ENCODE measurements at places on chromosomes 13 and 19.

GRCh38 chr13:108963846-108964600 is 334.6 kb downstream of the MYO16 start:
- no peak for DNase-seq

DNA sequence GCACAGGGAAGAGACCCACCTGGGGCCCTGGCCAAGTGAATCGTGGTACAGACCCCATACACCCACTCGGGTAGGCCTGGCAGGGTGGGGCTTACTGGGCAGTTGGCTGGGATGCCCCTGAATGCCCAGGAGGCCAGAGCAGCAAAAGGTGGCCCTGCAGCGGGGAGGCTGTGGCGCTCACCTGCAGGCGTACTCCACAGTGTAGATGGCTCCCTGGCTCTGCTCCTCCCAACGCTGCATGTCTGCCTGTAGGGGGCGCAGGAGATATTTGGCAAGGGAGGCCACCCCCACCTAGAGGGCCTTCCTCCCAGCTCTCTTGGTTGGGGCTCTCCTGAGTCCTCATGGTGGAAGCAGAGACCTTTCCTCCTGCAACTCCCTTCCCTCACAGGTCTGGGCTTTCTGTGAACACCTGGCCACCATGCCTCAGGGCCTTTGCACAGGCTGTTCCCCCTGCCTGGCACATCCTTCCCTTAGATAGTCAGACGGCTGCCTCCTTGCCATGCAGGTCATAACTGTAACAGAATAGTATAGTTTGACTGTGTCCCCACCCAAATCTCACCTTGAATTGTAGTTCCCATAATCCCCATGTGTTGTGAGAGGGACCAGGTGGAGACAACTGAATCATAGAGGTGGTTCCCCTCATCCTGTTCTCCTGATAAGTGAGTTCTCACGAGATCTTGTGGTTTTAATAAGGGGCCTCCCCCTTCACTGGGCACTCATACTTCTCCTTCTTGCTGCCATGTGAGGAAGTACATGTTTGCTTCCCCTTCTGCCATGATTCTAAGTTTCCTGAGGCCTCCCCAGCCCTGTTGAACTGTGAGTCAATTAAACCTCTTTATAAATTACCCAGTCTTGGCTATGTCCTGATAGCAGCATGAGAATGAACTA is 5.9 kb downstream of the BORCS8 start:
- DNase-seq: no peak

- DNase-seq: no peak
Observed at GRCh38 chr19:8338835-8339234, 4.2 kb downstream of the KANK3 start.

- DNase-seq: no peak
Observed at GRCh38 chr13:25992076-25992475, 59.7 kb downstream of the SHISA2 start.

DNA sequence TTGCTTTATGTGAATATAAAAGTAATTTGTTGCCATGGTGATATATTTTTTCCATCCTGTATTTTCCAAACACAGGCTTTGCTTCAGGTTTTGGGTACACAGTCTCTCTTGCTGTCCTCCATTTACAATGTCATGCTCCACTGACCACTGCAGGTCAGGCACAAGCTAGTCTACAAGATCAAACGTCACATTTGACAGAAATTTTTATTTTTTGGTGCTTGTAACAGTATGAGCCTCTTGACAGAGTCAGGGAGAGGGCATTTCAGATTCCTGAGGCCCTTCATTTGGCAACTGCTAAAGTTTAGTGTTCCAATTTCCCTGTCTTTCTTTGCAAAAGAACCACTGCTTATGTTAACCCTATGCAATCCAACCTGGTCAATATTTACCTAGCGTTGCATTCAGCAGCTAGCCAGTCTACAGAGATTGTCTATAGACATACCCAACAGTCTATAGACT is 175.0 kb downstream of the RFC3 start:
- DNase-seq: no peak

GRCh38 chr13:100664171-100664900 is 10.3 kb downstream of the TMTC4 start:
- no peak for DNase-seq

DNA sequence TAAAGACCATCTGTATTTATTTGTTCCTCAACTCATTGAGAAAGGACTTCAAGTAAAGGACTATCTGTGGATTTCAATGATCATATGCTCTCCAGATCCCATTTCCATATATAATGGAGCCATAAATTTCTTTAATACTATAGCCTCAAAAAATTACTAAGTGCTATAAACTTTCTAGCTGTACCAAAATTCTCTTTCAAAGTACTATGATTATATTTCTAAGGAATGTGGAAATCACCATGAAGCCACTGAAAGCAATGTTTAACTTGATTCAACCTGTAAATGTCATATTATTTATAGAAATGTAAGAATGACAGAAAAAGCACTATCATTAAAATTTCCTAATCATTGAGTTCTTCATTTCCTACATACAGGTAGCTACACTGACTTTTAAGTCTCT is 20.7 kb downstream of the TBC1D4 start:
- DNase-seq: no peak

DNA sequence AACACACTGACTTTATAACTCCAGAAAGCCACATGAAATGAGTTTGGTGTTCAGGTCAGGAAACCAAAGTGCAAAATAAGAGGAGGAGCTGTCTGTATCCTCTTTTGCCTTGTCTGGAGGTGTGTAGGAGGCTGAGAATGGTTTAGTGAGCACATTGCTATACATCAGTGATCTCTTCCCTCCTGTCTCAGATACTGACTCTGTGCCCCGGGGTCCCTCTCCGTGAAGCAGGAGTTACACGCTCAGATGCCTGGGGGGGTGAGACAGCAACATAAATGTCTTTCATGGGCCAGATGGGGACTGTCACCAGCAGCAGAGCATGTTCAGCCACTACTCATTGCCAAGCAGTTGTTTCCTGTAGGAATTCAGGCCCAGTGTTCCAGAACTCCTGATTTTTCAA is 285.4 kb downstream of the ATP8A2 start:
- DNase-seq: no peak

DNA sequence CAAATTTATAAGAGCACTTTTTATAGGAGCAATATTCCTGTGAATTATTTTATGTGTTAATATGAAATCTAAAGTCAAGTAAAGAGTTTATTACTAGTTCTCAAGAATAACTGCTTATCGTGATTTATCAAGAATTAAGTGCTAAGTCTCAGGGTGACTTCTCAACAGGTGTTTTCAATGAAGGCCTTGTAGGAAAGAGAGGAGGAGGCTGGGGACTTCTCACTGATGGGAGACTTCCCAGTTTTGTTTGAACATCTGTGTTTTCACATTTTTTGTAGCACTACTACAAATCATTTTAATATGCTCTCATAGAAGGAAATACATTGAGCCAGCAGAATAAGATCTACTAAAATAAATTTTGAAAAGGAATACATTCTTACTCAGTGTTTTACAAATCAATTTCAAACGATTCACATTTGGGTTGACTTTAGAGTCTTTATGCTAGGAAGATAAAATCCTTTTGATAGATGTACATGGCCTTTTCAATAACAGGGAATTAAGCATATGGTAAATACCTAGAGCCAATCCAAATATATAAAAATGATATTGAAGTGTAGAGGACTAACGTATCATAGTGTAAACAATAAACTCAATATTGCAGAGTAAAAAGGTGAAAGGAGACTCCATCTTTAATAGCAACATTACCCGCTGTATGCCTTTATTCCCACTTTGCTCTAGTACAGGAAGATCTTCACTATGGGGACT is 6.8 kb downstream of the PCDH17 start:
- no peak for DNase-seq

- no peak for DNase-seq
Observed at GRCh38 chr19:347946-348861, 3.6 kb upstream of the MIER2 start.

- no peak for DNase-seq
Observed at GRCh38 chr19:13024126-13024950, 29.1 kb downstream of the NFIX start.

GRCh38 chr19:18086590-18087138 is at the start of gene IL12RB1:
IL12RB1 (minus strand) TSS chr19:18086934; CDS start chr19:18086823, 111 bp downstream.
- DNase-seq: peak; percentile 33

DNA sequence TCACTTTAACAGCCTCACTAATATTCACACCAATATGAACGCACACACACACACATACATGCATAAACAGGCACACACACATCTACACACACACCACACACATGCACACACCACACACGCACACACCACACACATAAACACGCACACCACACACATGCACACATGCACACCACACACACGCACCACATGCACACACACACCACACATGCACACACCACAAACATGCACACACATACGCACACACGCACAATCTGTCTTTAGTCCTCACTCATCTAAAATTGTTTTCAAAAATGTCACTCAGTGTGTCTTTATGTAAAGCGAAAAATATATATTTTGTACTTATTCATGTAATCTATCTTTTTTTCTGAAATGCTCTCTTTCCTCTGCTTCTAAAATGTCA is 158.1 kb upstream of the SGCG start:
- no peak for DNase-seq

- no peak for DNase-seq
Observed at GRCh38 chr19:18586306-18586705, 2.3 kb upstream of the REX1BD start.

- DNase-seq: no peak
Observed at GRCh38 chr19:7917267-7918061, 2.7 kb upstream of the SNAPC2 start.

GRCh38 chr19:27676877-27677276 is 1536.1 kb downstream of the UQCRFS1 start:
- DNase-seq: no peak

DNA sequence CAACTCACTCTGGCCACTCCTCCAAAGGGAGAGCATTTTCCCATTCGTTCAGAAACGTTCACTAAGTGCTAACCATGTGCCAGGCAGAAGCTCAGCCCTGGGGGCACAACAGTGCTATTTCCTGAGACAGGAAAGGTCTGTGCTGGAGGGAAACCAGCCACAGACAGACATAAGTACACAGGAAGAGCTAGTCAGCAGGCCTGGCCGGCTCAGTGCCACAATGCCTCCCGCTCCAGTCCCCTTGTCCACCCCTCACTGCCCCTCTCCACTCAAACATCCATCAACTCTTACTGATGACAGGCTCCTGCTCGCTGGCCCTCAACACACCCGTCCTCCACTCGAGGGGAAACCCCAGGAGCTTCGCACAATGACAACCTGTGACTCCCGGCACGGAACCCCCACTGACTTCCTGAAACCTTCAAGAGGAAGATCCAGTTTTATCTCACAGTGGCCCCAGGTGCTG is 11.3 kb upstream of the PLA2G4C start:
- no peak for DNase-seq

DNA sequence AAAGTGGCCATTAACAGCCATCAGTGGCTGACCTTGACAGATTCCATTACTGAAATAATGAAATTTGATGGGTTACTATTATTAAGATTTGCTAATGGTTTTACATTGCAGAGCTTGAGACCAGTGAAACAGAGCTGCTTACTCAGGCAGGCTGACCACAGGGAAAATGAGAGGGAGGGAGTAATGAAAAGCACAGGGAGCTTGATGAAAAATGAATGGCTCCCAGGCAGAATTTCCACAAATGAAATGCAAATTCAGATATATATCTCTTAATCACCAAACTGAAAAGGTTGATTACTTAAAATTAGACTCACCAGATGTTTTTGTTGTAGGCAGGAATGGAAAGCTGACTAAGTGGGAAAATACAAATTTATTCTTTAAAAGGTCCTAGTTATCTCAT is 36.1 kb downstream of the HTR2A start:
- no peak for DNase-seq

GRCh38 chr19:39070888-39071287 is 13.3 kb upstream of the ACP7 start:
- DNase-seq: no peak

DNA sequence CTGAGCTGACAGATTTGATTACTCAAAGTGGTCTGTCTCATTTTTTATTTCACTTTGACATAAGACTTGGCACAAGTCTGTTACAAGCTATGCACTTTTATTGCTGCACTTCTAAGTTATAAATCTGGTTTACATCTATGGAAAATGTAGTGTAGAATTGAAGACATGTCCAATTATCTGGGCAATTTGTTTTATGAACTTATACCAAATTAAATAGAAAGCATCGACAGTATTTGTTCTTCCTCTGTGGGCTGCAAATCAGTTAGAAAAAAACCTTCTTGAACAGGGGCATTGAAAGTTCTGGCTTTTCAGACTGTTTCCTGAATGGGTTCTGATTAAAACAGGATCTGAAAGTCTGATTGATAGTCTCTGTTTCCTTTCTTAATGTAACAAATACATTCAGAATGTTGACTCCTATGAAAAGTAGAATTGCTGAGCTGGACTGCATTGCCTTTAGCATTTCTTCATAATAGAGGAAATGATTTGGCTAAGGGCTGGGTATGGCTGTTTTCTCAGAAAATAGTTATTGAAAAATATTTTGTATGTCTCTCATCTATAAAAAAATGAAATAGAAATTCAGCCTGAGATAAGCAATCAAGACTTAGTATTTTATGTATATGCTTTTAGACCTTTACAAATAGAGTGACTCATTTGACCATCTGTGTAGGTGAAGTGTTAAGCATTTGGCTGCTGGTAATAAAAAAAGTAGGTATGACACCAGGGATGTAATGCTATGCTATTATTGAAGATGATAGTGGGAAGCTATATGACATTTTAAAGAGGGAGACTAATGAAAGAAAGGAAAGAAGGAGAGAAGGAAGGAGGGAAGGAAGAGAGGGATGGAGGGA is 210.9 kb upstream of the SPRY2 start:
- no peak for DNase-seq

GRCh38 chr19:54480051-54480450 is 7.0 kb upstream of the CDC42EP5 start:
- DNase-seq: no peak

DNA sequence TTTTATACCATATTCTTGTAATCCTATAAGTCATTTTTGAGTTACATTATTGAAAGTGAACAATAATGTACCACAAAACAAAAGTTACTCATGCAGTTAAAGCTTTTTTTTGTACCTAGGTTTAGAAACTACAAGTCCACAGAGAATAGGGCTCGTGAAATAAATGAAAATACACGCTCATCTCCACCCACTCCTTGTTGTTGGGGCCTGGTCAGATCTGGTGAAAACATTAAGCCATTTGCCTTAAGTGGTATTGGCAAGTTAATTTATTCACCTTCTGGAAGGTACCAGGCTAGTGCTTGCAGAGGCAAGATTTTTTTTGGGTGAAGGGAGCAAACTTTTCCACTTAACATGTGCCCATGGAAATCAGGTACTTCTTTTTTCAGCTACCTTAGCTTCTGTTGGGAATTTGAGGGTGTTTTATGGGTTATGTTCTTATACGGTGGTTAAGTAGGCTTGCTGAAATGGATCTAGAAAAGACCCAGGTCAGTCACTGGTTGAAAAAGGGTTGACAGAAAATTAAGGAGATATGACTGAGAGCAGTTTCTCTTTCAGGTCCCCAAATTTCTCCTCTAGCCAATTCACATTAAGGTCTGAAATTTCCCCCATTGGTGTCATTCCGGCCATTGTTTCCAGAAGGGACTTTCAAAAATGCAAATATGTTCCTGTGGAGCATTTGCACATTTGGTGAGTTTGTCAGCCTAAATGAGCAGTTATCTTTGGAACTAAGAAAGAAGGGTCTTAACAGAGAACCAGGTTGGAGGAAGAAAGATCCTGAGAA is 143.3 kb downstream of the KCNRG start:
- no peak for DNase-seq

GRCh38 chr13:45331692-45332035 is 9.3 kb downstream of the TPT1 start:
- no peak for DNase-seq

- no peak for DNase-seq
Observed at GRCh38 chr13:46715363-46715762, 81.6 kb downstream of the ESD start.

Measured in stimulated activated CD8-positive, alpha-beta memory T cell treated with anti-CD3 and anti-CD28 coated beads, Interleukin-15, amount 100 ng/mL, for 4 hours (primary cell).